ENCODE measurements at places on chromosomes 1 and 21.

GRCh38 chr1:22282364-22282995 lies 139.6 kb upstream of the WNT4 start:
- no peak for DNase-seq

GRCh38 chr1:14462851-14463250 lies 135.6 kb upstream of the KAZN start:
- no peak for DNase-seq

DNA sequence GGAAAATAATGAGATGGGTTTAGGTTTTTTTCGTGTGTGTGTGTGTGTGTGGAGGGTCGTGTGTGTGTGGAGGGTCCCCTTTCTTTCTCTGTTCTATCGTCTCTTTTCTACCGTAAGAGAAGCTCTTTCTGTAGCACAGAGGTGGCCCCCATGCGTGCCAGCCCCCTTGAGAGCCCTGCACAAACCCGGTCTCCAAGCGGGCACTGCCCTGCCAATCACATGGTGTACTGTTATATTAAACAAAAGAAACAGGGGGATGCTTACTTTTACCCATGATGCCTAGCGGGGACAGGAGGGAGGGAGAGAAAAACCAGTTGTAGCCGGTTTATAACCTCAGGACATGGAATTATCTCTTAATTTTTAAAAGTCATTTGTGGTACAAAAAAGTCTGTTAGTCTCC lies 41.0 kb downstream of the GATAD2B start:
- DNase-seq, result peak; percentile 72

DNA sequence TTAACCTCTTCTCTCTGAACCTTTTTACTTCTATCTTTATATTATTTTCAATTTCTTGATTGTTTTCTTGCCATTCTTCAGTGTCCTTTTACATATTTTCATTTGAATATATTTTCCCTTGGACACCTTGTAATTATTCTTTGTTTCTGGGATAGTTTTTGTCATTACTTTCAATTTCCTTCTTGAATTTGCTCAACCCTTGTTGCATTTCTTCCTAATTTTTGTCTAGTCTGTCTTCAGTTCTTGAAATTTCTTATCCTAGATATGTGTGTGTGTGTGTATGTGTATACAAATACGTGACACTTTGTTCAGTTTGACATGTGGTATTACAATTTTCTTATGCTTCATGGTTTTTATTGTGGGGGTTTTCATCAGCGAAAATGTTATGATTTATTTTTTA lies 1.9 kb upstream of the GALNT2 start:
- DNase-seq, result no peak

DNA sequence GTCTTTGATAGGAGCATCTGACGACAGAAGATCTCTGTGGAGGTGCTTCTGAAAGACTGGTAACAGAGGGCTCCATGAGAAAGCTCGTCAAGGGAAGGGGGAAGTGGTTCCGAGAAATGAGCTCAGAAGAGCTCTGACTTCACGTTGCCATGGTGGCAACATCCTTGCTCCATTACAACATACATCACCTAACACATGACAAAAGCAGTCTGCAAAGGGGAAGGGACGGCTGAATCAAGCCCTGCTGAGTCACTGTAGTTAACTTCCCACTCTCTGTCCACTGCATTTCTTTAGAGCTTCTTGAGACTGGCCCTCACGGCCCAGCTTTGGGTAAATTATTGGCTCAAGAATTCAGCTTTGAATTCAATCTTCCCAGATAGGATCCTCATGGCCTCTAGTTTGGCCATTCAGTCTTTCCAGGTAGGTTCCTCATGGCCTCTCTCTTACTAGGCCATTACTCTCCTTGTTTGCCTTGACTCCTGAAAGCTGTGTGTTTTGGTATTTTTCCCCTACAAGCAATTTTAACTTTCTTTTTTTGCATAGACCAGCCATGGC lies 88.0 kb upstream of the ZNF648 start:
- no peak for DNase-seq

DNA sequence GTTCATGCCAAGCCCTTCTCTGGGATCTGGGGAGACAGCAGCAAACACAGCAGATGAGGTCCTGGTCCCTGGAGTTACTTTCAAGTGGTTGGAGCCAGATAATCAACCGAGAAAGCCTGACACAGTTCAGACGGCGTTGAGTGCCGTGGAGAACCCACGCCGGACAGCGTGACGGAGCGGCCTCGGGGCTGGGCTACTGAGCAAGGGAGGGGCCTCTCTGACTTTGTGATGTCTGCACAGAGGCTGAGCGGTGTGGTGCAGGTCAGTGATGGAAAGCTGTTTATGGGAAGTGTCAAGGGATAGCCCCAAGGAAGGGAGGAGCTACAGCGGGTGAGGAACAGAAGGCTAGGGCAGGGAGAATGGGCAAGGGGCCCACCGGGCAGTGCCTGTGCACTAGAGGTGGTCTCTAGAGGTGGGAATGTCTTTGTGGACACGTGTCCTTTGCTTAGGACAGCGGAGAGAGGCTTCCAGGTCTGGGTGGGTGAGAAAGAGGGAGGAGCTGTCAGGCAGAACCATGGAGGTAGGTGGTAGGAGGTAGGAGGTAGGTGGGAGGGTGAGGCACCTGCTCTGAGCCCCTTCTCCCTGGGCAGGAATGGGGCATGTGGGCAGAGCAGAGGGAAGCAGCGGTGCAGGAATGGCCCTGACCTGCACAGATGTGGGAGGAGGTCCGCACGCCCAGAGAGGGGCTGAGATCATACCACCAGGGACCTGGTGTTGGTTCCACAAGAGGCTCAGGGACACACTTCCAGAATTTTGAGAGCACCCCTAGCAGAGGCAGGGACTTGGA lies 62.8 kb downstream of the RUNX3 start:
- DNase-seq, result no peak

DNA sequence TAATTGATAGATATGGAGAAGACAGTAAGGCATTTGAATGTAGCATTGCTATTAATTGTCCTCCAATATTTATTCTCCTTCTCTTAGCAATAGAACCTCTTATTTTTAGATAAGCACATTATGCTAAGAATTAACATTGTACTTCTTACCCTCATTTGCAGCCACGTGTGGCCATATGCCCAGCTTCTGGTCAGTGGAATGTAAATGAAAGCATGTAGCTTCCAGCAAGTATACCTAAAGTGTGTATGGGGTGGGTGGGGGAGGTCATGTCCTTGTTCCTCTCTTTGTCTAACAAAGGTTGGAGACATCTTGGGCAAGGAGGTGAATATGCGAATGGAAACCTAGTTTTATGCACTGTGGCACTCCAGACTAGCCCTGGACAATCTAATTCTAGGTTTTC lies 133.6 kb upstream of the HMCN1 start:
- no peak for DNase-seq

DNA sequence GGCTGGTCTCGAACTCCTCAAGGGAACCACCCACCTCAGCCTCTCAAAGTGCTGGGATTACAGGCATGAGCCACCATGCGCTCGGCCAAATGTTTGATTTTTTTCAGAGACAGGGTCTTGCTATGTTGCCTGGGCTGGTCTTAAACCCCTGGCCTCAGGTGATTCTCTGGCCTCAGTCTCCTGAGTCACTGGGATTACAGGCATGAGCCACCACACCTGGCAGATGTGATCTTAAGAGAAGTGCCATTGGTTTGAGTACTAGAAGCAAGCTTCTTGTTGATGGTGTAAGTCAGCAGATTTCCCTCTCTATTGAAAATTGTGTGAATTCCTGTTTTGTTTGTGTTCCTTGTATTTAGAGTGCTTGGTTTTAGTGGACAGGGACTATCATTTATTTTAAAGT lies 5.2 kb downstream of the CAP1 start:
- no peak for DNase-seq

DNA sequence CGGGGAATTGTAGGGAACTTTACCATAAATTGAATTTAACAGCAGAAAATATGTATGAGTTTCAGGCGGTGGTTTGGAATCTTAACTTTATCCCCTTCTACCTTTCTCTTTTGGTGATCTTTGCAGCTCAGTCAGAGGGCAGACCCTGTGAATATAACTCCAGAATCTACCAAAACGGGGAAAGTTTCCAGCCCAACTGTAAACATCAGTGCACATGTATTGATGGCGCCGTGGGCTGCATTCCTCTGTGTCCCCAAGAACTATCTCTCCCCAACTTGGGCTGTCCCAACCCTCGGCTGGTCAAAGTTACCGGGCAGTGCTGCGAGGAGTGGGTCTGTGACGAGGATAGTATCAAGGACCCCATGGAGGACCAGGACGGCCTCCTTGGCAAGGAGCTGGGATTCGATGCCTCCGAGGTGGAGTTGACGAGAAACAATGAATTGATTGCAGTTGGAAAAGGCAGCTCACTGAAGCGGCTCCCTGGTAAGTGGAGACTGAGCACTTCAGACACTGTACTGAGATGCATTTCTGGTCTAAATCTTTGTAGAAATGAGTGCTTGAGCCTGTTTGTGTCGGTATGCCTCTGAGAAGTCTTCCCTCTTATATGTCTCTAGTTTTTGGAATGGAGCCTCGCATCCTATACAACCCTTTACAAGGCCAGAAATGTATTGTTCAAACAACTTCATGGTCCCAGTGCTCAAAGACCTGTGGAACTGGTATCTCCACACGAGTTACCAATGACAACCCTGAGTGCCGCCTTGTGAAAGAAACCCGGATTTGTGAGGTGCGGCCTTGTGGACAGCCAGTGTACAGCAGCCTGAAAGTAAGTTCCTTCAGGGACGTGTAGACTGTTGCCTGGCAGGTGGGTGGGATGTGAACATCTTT lies 1.5 kb downstream of the CCN1 start:
- DNase-seq, result peak; percentile 2

GRCh38 chr1:56920591-56921001 lies 45.2 kb downstream of the C8B start:
- DNase-seq, result no peak

GRCh38 chr1:203199816-203200571 lies 13.5 kb upstream of the CHI3L1 start:
- DNase-seq, result no peak

DNA sequence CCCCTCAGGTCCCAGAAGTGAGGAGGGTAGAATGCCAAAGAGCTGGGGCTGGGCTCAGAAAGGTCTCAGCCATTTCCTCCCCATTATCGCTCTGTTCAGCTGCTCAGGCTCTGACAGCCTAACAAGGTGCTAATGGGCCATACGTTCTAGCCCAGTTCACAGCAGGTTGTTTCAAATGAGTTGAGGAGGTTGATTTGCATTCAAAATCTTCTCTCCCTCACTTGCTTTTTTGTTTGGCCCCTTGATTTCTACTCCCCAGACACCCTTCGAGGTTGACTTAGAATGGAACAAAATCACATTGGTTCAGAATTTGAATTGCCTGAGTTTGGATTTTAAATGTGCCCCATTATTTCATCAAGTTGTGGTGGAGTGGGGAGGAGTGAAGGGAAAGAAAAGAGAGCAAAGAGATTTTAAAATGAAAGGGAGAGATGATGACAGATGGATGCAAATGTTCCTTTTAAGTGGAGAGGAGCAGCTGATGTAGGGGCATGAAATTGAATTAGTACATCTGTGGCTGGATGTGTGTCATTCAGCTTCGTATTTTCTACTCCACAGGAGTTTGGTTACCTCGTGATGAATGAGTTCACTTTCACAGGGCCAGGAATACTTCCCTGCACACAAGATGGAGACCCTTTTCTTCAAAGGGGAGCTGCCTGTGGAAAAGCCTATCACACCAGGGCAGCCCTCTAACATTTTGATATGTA lies 425.8 kb upstream of the CAMK1G start:
- DNase-seq, result peak; percentile 39

DNA sequence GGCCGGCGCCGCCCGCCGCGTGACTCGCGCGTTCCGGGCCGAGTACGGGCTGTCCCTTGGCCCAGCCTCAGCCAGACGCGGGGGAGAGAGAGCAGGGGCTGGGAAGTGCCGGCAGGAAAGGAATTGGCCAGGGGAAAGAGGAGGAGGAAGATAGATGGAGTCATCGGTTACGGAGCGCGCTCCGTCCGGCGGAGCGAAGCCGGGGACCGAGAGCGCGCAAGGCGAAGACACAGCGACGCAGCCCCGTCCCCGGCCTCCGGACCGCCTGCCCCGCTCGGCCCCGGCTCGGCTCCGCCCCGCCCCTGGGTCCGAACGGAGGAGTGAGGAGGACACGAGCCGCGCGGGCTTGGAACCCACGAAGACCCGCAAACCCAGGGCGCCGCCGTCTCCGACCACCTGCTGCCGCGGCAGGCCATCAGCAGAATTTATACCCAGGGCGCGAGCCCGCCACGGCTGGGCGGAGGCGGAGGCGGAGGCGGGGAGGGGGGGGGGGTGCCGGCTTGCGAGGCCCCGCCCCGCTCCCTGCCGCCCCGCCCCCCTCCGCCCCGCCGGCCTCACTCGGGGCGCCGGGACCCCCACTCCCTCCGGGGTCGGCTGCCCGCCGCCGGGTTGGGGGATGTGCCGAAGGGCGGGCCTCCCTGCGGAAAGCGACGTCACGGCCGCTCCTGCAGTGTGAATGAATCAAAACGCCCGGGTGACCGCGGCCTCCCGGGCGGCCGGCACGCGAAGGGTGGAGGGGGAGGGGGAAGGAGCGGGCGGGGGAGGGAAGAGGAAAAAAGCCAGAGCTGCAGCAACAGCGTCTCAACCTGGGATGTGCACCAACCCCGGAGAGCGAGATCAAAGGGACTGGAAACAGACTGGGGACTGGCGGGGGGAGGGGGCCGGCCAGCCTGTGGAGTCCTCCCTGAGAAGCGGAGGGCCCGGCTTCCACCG lies at the start of gene LHX4:
LHX4 (plus strand) TSS at position 782 of the 933 bp plus-strand sequence. CDS start 266 bp downstream, outside the sequence.
- DNase-seq, result peak; percentile 76

GRCh38 chr1:226453015-226453704 lies 45.3 kb upstream of the PARP1 start:
- peak; percentile 61 for DNase-seq

- DNase-seq, result no peak
These were observed 9.2 kb downstream of the TLCD4 start for GRCh38 chr1:95126366-95126765.

DNA sequence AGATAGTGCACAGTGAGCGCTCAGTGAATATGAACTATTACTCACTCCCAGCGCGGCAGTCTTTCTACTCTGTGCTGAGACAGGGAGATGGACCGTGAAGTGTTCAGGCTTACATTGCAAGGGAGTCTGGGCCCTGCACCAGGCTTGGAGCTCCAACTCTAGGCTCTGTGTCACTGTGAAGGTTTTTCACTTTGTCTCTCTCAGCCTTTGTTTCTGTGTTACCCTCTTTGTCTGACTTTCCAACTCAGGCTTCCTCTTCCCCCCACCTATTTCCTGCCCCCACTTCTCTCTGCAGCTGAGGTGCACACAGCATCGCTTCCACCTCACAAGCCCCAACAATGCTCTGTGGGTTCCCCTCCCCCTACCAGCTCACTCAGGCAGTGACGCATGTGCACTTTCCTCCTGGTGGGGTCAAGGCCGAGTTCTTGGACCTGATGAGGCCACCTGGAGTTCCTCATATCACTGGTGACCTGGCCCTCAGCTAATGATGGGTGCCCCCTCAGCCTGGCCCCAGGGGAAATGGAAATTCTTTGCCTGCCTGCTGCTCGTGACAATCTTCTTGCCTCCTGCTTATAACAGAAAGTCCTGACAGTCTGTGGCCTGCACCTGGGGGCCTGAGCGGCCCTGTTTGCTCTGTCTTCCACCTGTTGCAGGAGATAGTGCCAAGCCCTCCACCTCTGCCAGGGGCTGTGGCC lies 1.1 kb upstream of the LCK start:
- DNase-seq, result no peak

GRCh38 chr1:157403203-157403602 lies 149.1 kb downstream of the FCRL5 start:
- peak; percentile 4 for DNase-seq
